ENCODE measurements at places on chromosomes 3 and 15. TPM values are rescaled to one million over a fixed set of nuclear protein-coding genes. Genes with fewer than 3 reads are reported as not detected.
A peak's percentile ranks its signal among the peaks of the same experiment; 100 is the strongest.

Gene TMEM207
- total RNA-seq = 1.4 TPM

- H3K27ac ChIP-seq = no peak overlapping the region
- no peaks in the 10 kb centered on the region for H3K27me3 ChIP-seq
- H3K4me1 ChIP-seq = peaks cover 27% of the 10 kb centered on the region
- H3K4me3 ChIP-seq = no peak overlapping the region
- no peaks in the 10 kb centered on the region for H3K36me3 ChIP-seq
Observed at GRCh38 chr3:188060264-188060835, 93.6 kb upstream of the LPP start.

Gene EXD1
- not detected for total RNA-seq

DNA sequence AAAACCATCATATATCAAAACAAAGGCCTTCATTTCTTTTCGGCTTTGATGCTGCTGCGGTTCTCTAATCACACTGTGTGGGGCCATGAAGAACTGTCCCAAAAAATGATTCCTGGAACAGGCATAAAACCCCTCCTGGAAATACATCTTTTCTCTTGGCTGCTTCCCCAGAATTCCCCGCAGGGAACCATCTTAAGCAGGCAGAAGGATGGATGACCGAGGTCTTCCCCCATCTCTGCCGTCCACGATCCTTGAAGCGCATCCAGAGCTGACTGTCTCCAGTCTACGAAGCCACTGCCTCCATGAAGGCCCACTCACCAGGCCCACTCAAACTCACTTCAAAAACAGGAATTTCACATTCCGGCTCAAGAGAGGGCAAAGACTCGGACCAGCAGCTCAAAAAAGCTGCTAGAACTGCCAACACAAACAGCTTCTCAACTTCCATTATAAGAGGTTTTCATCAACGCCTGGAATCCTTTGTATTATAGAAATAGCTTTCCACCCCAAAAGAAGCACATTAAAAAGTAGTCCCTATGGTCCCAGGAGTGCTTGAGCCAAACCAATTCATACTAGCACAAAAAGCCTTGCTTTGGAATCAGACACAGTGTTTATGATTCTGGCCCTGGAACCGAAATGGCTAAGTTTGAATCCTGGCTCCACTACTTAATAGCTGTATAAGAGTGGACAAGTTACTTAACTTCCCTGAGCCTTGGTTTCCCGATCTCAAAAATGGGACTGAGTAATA is 487.5 kb upstream of the WNT5A start:
- no peak for DNase-seq
- no peaks in the 10 kb centered on the region for H3K36me3 ChIP-seq
- H3K4me1 ChIP-seq = no peaks in the 10 kb centered on the region
- no peaks in the 10 kb centered on the region for H3K27me3 ChIP-seq
- no peak overlapping the region for H3K4me3 ChIP-seq

DNA sequence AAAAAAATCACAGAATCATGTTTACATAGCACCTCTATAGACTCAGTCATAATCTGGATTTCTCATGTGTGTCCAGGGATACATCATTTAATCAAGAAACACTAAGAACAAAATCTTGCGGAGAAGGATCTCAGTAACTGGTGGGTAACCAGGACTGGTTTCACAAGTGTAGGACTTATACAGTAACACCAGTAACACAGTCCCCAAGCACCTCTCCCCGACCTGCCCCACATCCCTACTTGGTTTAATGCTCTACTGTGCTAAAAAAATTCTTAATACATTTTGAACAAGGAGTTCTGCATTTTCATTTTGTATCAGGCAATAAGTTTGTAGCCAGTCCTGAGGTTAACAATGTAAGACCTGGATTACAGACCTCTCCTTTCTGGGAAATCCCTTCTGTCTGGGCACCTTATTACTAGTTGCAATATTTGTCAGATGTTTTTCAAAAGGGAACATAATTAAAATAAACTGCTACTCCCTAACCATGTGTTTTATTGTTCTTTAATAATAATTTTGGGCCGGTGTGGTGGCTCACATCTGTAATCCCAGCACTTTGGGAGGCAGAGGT is 57.6 kb upstream of the BBX start:
- H3K4me1 ChIP-seq = peaks cover 14% of the 10 kb centered on the region
- no peak for DNase-seq
- no peaks in the 10 kb centered on the region for H3K36me3 ChIP-seq
- H3K4me3 ChIP-seq = no peak overlapping the region
- no peak overlapping the region for H3K27ac ChIP-seq

Gene SCN11A
- total RNA-seq = not detected

DNA sequence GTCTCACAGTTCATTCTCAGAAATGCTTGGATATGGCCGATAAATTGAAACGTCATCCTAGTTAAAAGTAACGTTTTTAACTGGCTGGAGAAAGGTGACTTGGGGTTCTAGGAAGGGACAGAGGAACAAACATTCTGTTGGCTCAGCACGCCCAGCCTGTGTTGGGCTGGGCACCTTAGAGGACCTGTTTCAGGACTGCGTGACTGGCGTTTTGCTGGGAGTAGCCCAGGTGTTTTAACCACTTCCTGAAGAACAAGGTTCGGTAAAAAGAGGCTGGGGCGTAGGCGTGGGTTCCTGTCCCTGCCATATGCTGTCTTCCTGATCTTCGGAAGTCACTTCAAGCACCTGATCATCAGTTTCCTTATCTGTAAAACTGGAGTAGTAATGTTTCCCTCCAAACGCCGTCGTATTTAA is 1.1 kb upstream of the TLNRD1 start:
- peaks cover 31% of the 10 kb centered on the region for H3K4me1 ChIP-seq
- H3K36me3 ChIP-seq = peaks cover 54% of the 10 kb centered on the region
- peak overlapping the region; percentile 98 for H3K27ac ChIP-seq
- peak; percentile 80 for DNase-seq
- peak overlapping the region; percentile 93 for H3K4me3 ChIP-seq
- H3K27me3 ChIP-seq = no peaks in the 10 kb centered on the region

GRCh38 chr3:185332026-185332735 is 30.8 kb upstream of the MAP3K13 start:
- peak overlapping the region; percentile 73 for H3K4me3 ChIP-seq
- peaks cover 77% of the 10 kb centered on the region for H3K4me1 ChIP-seq
- no peaks in the 10 kb centered on the region for H3K27me3 ChIP-seq

Gene ITIH4
- 3.0 TPM for total RNA-seq

GRCh38 chr15:83983634-83984458 is 251.7 kb upstream of the GOLGA6L4 start:
- no peak overlapping the region for H3K4me3 ChIP-seq
- DNase-seq = no peak
- no peak overlapping the region for H3K27ac ChIP-seq
- H3K36me3 ChIP-seq = no peaks in the 10 kb centered on the region
- no peaks in the 10 kb centered on the region for H3K27me3 ChIP-seq
- no peaks in the 10 kb centered on the region for H3K4me1 ChIP-seq

Gene KBTBD8
- 4.1 TPM for total RNA-seq

DNA sequence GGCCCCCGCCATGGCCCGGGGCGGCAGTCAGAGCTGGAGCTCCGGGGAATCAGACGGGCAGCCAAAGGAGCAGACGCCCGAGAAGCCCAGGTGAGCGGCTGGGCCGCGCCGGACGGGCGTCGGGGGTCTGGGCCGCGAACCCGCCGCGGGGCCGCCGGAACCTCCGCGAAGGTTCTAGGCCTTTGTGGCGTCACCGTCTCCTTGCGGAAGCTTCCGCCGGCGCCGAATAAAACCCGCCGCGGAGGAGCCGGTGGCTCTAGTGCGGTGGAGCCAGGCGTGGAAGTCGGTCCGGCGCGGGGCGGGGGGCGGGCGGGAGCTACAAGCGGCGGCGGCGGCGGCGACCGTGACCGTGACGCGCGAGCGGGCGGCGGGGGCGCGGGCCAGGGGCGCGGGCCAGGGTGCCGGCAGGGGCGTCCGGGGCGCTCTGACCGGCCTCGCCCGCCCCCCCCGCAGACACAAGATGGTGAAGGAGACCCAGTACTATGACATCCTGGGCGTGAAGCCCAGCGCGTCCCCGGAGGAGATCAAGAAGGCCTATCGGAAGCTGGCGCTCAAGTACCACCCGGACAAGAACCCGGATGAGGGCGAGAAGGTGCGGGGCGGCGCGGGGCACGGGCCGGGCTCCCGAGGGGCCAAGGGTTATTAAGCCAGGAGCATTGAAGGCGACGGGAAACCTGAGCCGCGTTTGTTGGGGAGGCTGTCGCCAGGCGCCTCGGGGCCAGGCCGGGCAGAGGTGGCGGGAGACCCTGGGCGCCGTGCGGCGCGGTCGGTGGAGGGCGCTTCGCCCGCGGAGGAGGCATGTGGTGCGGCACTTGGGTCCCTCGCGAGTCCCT is at the start of gene DNAJA4:
Gene DNAJA4 (plus strand): TSS at position 259 of the 833 bp plus-strand sequence. CDS start 202 bp downstream, at position 461.
- H3K4me1 ChIP-seq = peaks cover 31% of the 10 kb centered on the region
- no peaks in the 10 kb centered on the region for H3K27me3 ChIP-seq

DNA sequence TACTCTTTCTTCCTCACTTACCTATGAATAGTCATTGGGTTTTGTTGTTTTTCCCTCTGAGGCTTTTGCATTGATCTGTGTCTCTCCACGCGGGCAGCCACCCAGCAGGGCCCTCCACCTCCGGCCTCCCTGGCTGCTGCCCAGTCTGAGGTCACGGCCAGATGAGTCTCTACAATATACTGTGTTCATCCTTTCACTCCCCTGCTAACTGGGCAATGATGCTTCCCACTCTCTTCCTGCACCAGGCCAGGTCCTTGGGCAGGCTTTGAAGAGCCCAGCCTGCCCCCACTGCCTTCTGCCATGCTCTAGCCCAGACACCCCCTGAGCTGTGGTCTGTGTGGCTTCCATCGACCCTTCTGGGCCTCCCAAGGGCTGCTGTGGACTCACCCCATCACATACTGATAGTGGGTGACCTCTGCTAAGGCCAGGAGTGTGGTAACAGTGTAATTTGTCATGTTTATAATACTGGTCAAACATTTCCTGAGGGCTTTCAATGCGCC is 18.0 kb downstream of the PDIA5 start:
- no peaks in the 10 kb centered on the region for H3K36me3 ChIP-seq
- H3K27me3 ChIP-seq = no peaks in the 10 kb centered on the region
- peaks cover 18% of the 10 kb centered on the region for H3K4me1 ChIP-seq
- DNase-seq = no peak

GRCh38 chr3:102156426-102156825 is 278.4 kb upstream of the ZPLD1 start:
- H3K4me3 ChIP-seq = no peak overlapping the region
- H3K27ac ChIP-seq = peak overlapping the region; percentile 91
- no peaks in the 10 kb centered on the region for H3K36me3 ChIP-seq
- H3K27me3 ChIP-seq = no peaks in the 10 kb centered on the region

DNA sequence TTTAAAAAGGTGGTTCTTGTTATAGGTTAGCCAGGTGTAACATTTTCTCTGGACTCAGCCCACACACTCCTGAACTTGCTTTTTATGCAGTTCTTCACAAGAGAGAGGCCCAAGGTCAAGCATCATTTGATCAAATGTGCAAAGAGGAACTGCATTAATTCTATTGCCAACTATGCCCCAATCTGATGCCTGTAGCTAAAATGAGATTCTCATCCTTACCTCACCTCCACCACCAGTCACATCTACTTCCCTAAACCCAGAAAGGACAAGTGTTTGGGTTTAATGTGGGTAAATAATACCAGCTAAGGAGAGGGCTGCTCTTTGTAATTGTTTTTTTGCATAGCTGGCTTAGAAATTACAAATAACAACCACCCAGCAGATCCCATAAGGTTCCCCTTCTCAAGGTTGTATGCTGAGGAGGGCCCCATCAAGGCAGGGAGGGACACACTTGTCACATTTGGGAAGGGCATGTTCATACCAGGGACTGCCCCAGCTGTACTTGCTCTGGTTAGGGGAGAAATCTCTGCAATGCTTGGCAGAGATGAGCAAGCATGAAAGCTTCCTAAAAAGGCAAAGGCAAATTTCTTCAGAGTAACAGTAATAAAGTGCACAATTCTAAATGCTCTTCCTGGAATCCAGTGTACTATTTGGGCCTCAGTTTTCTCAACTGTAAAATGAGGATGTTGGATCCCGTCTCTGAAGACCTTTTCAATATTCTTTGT is 76.2 kb downstream of the TGFBR2 start:
- H3K27me3 ChIP-seq = no peaks in the 10 kb centered on the region
- DNase-seq = no peak
- H3K36me3 ChIP-seq = peaks cover 33% of the 10 kb centered on the region
- no peak overlapping the region for H3K4me3 ChIP-seq
- peaks cover 39% of the 10 kb centered on the region for H3K4me1 ChIP-seq
- no peak overlapping the region for H3K27ac ChIP-seq

DNA sequence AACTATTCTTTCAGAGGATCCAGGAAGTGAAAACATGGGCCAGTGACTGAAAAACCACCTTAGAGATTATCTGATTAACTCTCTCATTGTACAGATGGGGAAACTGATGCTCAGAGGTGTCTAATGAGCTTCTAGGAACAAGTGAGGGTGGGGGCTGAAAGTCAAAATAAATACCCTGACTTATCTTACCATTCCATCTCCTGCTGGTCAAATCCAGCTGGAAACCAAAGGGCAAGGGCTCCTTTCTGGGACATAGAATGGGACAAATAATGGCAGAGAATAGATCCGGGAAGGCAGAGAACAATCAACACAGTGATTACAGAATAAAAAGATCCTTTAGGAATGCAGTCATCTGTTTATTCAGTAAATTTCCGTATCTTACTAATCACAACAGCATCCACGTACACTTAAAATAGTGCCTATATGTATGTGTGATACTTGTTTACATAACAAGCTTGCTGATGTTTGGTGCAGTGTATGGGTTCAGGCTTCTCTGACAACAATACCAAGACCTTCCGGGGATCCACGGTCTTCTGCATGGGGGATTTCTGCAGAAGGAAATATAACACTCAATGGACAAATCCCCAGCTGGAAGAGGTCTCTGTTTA is 173.2 kb downstream of the THSD4 start:
- no peaks in the 10 kb centered on the region for H3K36me3 ChIP-seq
- no peak overlapping the region for H3K4me3 ChIP-seq
- no peak for DNase-seq
- H3K27me3 ChIP-seq = no peaks in the 10 kb centered on the region
- peak overlapping the region; percentile 71 for H3K27ac ChIP-seq

- H3K4me3 ChIP-seq = peak overlapping the region; percentile 71
- H3K4me1 ChIP-seq = peaks cover 32% of the 10 kb centered on the region
- peaks cover 41% of the 10 kb centered on the region for H3K36me3 ChIP-seq
- H3K27ac ChIP-seq = no peak overlapping the region
- H3K27me3 ChIP-seq = peaks cover 32% of the 10 kb centered on the region
Observed at GRCh38 chr15:74955796-74956647, 550 bp downstream of the RPP25 start.

- H3K4me3 ChIP-seq = no peak overlapping the region
- H3K36me3 ChIP-seq = no peaks in the 10 kb centered on the region
- H3K4me1 ChIP-seq = no peaks in the 10 kb centered on the region
- no peak for DNase-seq
- no peak overlapping the region for H3K27ac ChIP-seq
Observed at GRCh38 chr3:153952091-153952490, 169.1 kb upstream of the ARHGEF26 start.

- H3K27me3 ChIP-seq = peaks cover 82% of the 10 kb centered on the region
- H3K4me3 ChIP-seq = no peak overlapping the region
- H3K4me1 ChIP-seq = peaks cover 14% of the 10 kb centered on the region
Observed at GRCh38 chr15:80242132-80242769, 9.8 kb downstream of the CTXND1 start.
